ENCODE measurements at places on chromosomes 7 and 10. TPM values are rescaled to one million over a fixed set of nuclear protein-coding genes. Genes with fewer than 3 reads are reported as not detected.

Gene TNPO3
- 43.6 TPM for total RNA-seq

Gene IFIT1B
- not detected for total RNA-seq

Gene HOXA1
- total RNA-seq = 0.22 TPM

Gene HOXA7
- total RNA-seq = not detected

Gene MMD2
- total RNA-seq = not detected

Gene LIPN
- not detected for total RNA-seq

Gene CCDC172
- not detected for total RNA-seq

Gene EN2
- not detected for total RNA-seq

Gene CFAP43
- not detected for total RNA-seq

Gene DNAH11
- total RNA-seq = 2.3 TPM

Gene SLC26A3
- not detected for total RNA-seq

Gene GBX1
- not detected for total RNA-seq

Gene CREB5
- not detected for total RNA-seq

Gene GIMAP7
- 291 TPM for total RNA-seq

Gene GLI3
- total RNA-seq = 0.02 TPM

Gene ABCB1
- 2.5 TPM for total RNA-seq

Gene ABLIM1
- 68.3 TPM for total RNA-seq

Gene KAZALD1
- 0.47 TPM for total RNA-seq

Gene GPRIN2
- total RNA-seq = not detected

Gene SLC16A9
- 2.9 TPM for total RNA-seq

Gene PIK3CG
- 36.5 TPM for total RNA-seq

Gene UNCX
- total RNA-seq = not detected

Gene SEMA3A
- total RNA-seq = 0.17 TPM

Gene EVX1
- total RNA-seq = not detected

Gene IFIT3
- total RNA-seq = 11.4 TPM

Gene CAV2
- total RNA-seq = not detected

Gene DNA2
- total RNA-seq = 36.3 TPM

Gene TMEM273
- 11.2 TPM for total RNA-seq

Gene SLC37A3
- 86.4 TPM for total RNA-seq

Gene CCDC3
- total RNA-seq = 0.15 TPM

Gene H2AZ2
- total RNA-seq = 263 TPM

Gene RAB19
- 16.5 TPM for total RNA-seq

Gene ZNF138
- 8.6 TPM for total RNA-seq

Measured in T-helper 1 cell treated with Interleukin-12 subunit alpha and Interleukin-12 subunit beta and Interleukin-4 antibody, amounts not matched to agents 30 ng/mL and 1 ng/mL, for 36 hours (primary cell).